ENCODE measurements at places on chromosomes 3 and 15.

DNA sequence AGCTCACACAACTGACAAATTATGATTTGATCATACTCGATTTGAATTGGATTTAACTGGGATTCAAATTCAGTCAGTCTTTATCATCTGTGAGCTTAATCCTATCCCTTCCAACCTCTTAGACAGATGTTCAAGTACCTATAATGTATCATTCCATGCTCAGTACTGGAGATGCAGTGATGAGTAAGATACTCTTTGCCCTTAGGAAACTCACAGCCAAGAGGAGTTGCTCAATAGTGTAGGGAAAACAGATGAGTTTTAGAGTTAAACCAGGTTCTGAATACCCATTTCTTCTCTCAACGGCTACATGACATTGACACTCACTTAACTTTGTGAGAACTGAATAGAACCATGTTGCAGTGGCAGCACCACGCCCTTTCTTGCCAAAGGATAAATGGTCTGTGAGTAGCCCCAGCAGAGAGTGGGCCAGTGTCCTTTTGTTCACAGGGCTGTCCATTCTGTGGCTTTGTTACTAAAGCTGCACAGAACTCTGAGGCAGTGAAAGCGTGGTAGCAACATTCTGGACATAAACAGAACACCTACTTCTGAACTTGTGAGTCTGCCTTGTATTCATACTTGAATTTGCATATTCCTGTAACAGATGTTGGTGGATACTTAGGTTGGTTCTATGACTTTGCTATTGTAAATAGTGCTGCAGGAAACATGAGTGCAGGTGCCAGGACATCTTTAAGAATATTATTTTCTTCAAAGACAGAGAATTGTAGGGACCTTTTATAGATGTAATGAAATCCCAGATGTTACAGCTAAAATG, 91.6 kb downstream of the RASA2 start:
- DNase-seq, result peak; percentile 42

- no peak for DNase-seq
These were observed 6.7 kb upstream of the PROK2 start for GRCh38 chr3:71791634-71792033.

DNA sequence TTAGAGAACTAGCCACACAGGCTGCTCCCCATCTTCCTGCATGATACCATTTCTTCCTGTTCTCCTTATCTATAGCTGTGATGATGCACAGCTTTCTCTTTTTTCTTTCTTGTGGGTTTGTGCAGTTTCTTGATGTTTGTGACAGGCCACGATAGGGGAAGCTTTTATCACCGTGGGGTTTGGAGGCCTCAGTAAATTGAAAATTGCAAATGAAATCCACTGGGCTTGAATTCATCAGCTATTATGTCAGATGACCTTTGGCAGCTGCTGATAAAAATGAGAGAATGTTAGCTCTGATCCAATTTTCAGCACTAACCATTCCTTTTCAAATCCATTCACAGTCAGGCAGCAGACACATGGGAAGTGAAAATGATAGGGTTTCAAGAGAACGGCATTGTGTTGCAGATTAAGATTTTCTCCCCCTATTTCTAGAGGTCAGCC, 176.9 kb upstream of the SOX2 start:
- no peak for DNase-seq

GRCh38 chr15:66996094-66996493, 69.3 kb upstream of the SMAD3 start:
- DNase-seq, result no peak

DNA sequence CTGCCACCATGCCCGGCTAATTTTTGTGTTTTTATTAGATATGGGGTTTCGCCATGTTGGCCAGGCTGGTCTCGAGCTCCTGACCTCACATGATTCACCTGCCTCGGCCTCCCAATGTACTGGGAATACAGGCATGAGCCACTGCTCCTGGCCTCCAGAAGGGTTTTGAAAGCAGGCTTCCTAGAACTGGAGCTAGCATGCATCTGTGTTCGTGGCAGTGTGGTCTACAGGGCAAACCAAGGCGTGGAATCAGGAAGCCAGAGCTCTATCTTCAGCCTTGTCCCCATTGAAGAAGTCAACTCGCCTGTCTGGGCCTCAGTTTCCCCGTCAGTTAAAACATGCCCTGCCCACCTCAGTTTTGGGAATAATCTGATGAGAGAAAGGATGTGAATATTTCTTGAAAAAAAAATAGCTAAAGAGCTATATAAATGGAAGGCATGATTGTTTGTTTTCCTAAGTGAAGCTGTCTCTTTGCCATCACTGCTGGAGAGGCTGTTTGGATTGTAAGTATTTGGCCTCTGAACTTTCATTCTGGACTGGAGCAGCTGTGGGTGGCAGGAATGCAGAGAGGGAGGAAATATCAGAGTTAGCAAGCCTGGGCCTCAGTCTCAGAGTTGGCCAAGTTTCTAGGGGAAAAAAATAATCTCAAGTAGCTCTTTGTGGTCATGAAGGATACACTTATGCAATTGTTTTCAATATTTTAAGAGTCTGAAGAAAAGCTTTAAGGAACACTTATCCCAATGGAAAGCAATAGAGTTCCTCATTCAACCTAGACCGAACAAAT, 36.5 kb upstream of the UACA start:
- DNase-seq, result no peak

DNA sequence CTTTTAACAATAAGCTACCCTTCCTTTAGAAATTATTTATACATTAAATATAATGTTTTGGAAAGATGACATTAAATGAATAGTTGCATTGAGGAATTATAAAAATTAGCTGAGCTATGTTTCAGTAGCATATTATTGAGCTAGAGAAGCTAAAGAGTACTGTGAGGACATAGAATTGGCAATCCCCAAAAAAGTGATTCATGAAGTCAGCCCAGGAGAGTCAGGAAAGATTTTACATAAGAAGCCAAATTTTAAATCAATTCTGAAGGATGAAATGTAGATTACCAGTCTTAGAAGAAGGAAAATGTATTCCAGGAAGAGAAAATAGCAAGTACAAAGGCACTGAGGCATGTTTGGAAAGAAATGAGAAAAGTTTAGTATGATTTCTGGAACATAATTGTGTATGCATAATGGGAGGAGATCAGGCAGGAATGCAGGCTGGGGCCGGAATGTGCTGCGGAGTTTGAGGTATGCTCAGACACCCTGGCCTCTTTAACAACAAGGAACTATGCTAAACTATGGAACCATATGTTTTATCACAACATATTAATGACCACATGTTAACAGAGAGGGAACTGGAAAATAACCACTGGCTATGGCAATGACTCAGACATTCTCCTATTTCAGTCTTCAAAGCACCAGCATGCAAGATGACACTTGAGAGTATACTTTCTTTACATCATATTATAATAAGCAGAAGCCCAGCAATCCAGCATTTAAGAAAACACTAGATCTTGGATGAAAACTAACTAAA, 103.3 kb upstream of the COL8A1 start:
- no peak for DNase-seq

DNA sequence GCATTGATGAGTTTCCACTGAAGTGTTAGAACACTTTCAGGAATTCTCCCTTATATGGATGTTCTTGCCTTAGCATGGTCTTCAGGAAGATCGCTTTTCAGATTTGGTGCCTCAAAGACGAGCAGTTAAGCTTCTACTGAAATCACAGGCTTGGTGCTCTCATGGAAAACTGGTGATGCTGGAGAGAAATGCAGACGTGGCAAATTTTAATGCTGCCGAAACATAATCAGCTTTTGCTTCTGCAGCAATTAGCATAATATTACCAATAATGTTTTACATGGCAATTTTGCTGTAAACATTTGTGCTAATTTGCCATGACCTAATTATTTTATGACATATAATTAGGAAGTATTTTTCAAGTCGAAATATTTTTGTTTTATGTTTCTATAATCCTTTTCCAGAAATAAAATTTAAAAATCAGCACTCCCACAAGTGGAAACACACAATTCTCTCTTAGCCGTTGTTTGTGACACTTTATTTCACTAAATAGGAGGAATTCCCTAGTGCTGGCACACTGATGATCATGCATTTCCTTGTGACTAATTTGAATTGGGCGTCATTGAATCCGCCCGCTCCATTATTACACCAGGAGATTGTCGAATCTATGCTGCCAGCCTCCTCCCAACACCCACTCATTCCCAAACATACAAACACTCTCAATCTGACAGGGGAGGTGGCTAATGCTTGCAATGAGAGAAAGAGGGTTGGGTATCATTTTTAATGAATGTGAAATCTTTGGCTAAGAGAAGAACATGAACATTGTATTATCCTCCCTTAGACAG, 506.8 kb upstream of the PPP2R3A start:
- DNase-seq, result no peak

DNA sequence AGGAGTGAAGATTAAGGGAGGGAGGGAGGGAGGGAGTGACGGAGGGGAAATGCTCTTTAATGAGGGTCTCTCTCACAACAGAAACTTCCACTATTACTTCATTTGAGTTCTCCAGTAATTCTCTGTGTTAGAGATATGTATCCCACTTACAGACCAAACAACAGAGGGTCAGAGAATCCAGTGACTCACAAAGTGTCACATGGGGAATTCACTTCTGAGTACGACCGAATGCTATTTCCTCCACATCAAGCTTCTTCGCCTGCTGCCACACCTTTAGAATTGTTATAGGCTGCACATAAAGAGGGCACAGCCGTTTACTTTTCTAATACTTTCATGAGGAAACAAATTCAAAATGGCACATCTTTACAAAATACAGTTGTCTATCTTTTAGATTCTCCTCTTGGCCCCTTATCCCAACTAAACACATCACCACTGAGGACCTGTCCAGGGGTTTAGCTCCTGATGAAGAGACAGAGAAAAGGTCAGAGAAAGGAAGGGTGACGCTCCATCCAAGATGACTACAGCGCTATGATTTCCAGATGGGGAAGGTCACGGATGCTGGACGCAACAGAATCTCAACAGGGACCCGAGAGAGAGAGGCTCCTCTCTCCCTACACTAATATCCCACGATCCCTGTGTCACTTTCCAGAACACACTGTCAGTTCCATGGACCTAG, 119.0 kb downstream of the XXYLT1 start:
- DNase-seq, result peak; percentile 55

GRCh38 chr15:72952151-72952550, 100.1 kb upstream of the NEO1 start:
- DNase-seq, result no peak

GRCh38 chr3:138051947-138052802, 42.2 kb downstream of the CLDN18 start:
- peak; percentile 34 for DNase-seq

- no peak for DNase-seq
These were observed 12.9 kb downstream of the NLGN1 start for GRCh38 chr3:173410436-173410835.

DNA sequence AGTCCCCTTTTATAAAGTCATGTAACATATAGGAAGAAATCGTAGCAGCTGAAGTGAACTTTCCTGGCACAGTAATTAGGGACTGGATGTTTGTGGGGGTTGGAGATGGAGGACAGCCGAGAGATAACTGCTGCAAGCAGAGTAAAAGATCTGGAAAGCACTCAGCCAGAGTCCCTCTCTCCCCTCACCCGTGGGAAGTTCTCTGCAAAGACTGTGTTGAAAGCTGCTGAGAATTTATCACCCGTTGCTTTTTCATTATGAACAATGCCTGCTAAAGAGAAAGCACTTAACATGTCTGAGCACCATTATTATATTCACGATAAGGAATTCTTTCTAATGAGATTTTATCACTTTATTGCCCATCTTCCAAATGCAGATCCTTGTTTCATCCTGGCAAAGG, 248.8 kb downstream of the SHOX2 start:
- no peak for DNase-seq

DNA sequence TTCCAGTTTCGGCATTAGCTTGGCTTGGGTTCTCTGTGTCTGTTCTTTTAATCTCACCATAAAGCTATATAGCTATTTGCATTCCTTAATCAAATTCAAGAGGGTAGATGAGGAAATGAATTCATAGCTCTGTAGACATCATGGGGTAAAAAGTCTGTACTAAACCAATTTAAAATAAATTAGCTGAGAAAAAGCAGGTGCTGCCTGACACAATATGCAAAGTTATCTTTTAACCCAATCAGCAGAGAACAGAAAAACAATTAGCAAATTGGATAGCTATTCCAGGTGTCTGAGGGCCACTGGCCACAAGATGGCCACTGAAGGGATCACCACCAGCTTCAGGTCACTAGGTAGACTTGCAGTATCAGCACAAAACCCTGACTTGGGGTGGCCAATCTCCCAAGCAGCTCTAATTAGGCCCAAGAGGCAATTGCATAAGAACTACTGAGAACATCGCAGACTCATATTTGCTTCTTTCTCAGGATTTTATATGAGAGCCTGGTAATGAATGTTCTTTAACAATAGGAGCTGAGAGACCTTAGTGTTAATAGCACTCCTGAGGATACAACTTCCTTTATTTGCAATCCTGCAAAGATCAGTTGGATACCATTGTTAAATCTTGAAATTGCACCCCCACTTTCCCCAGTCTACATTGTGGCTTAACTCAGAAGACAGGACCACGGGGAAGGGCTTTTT, 494.3 kb downstream of the PDCD6IP start:
- DNase-seq, result no peak
